ENCODE measurements at places on chromosomes 6 and 20. TPM values are rescaled to one million over a fixed set of nuclear protein-coding genes. Genes with fewer than 3 reads are reported as not detected.

DNA sequence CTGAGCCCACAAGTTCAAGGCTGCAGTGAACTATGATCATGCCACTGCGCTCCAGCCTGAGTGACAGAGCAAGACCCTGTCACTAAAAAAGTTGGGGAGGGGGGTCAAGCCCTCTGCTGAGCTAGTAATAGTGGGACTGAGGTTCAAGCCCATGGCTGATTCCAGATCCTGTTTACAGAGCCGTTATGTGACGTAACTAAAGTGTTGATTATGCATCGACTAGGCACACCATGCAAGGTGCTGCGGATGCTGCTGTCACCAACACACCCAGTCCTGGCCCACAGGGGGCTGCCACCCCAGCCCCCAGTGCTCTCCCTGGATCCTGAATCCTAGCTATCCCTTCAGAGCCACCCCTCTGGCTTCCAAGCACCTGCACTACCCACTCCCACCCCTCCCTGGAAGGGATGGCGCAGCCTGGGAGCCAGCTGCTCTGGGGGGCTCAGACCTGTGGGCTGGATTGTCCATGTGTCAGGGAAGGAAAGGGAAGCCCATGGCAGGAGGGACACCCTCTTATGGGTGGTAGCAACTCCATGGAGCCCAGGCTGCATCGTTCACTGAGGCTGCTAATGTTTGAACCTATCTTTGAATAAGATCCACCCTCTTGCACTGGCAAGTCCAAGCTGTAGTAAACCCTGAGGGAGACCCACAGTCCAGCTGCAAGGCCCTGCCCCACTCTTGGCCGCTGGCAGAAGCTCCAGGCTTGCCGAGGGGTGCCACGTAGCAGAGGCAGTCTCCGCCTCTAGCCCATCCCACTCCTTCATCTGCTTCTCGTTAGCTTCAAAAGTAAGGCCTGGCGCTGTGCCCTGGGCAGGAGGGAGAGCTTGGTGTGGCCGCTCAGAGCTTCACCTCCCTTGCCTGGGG, 95.0 kb downstream of the SNX5 start:
- no peaks in the 10 kb centered on the region for H3K27me3 ChIP-seq
- DNase-seq: peak; percentile 91
- H3K36me3 ChIP-seq: no peaks in the 10 kb centered on the region
- no peak overlapping the region for H3K4me3 ChIP-seq
- H3K4me1 ChIP-seq: no peaks in the 10 kb centered on the region

DNA sequence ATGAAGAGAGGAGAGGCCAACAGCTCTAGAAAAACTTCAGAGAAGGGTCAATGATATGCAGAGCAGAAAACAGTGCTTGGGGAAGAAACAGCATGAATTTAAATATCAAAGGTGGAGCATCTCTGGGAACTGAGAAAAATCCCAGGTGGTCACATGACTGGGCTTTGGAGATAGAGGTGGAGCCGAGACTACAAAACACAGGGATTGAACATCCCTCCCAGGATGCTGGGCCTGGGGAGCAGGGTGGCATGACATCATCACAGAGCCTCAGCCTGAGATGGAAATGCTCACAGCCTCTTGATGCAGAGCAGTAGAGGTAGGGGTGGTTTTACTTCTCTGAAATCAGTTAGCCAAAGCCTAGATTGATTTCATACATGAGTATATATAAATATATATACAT, 529.5 kb downstream of the PRKN start:
- no peaks in the 10 kb centered on the region for H3K27me3 ChIP-seq
- peaks cover 18% of the 10 kb centered on the region for H3K4me1 ChIP-seq
- no peak overlapping the region for H3K4me3 ChIP-seq
- DNase-seq: no peak
- no peak overlapping the region for H3K27ac ChIP-seq
- no peaks in the 10 kb centered on the region for H3K36me3 ChIP-seq

GRCh38 chr20:46246559-46246958, 61.7 kb downstream of the CDH22 start:
- H3K4me1 ChIP-seq: no peaks in the 10 kb centered on the region
- H3K27ac ChIP-seq: no peak overlapping the region
- peaks cover 8% of the 10 kb centered on the region for H3K27me3 ChIP-seq
- no peak for DNase-seq

The RIPOR3 gene
- total RNA-seq: 3.1 TPM

The ID4 gene
- total RNA-seq: 1.3 TPM
